CD4-positive, alpha-beta T cell treated with Interleukin-21 for 1 hour (primary cell): ENCODE measurements at places on chromosomes 2 and 18.
A peak's percentile ranks its signal among the peaks of the same experiment; 100 is the strongest.

GRCh38 chr2:227043981-227044380 lies 120.0 kb downstream of the COL4A4 start:
- DNase-seq, result no peak

GRCh38 chr2:191180276-191180675 lies 29.5 kb upstream of the STAT4 start:
- no peak for DNase-seq

DNA sequence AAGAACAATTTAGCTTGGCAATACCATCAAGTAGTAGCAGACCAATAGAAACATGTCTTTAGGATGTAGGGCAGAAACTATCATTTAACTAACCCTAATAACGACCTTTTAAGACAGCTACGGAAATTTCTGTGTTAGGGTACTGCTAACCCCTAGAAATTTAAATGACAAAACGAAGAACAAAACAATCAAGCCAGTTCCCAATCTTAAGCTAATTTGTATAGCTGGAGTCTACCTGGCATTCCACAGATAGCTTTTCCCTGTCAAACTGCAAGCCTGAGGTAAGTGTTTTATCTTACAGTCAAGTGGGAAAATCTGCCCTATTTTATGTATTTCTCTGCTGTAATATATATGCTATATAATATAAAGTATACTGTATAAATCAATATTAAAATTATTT lies 37.6 kb upstream of the CDKL4 start:
- DNase-seq, result no peak

DNA sequence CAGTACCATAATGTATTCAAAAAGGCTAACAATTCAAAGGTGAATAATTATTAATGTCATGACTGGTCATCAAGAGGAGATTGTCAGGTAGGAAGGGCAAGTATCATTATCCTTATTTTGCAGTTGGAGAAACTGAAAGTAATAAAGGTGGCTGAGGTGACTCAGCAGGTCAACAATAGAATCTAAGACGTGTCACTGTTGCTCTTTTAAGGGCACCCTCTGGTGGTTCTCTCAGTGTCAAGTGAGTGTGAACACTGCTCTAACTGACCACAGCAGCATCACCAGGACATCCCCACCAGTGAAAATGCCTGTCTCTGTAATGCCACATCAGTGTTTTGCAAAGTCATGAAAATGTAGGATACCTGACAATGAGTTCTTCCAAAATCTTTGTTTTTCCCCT lies 69.7 kb downstream of the DCC start:
- no peak for DNase-seq

DNA sequence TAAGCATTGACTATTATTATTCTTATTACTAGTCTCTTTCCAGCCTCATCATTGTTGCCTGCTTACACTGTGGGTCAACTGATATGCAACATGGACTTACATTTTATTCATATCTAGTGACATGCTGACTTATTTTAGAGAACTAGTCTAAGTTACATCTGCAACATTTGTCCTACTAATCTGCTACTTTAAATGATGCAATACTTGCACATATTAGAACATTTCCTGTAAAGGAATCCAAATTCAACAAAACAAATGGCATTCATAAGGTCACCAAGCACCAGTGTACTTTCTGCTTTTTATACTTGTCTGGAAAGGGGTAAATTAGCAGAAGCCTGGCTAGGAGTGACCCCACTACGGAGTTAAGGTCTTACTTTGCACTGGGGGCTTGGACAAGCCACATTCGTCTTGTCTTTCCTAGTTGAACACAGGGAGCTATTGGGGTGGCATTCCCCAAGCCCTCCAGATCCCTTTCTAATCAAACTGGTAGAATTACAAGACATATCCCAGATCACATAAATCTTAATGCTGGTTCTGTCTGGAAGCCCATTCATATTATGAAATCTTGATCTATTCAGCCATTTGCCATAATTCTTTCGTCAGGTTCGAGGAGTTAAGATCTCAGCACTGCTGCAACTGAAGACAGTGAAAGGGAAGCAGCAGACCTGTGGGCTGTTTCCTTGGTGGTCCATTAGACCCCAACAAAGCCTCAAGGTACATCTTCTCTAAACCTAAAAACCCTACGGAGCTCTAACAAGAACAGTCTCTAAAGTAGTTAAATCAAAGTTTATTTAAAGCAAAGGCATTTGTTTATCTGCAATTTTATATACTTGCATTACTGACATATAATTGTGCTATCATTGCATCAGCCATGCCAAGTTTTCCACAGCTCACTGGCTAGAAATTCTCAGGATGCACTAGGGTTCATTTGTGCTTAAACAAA lies 49.9 kb upstream of the RTN4 start:
- no peak for DNase-seq

DNA sequence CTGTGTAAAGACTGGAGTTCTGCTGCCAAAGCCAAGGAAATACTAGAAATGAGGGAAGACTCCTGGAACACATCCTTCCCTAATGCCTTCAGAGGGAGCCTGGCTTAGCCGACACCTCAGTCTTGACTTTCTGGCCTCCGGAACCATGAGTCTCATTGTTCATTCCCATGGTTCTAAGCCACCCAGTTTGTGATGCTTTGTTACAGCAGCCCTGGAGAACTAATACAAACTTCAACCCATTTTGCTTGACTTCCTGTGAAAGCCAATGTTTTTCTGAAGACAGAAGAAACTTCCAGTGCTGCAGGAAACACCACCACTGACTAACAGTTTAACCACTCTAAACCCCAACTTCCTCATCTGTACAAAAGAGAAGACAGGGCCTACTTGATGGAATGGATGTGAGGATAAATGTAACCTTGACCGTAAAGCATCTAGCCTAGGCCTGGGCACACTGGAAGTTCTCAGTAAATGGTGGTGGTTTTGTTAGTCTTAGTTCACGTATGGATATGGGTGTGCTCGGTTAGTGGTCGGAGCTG lies 85.9 kb upstream of the RFX8 start:
- DNase-seq, result peak; percentile 4
